ENCODE measurements at places on chromosomes 7 and 10.

DNA sequence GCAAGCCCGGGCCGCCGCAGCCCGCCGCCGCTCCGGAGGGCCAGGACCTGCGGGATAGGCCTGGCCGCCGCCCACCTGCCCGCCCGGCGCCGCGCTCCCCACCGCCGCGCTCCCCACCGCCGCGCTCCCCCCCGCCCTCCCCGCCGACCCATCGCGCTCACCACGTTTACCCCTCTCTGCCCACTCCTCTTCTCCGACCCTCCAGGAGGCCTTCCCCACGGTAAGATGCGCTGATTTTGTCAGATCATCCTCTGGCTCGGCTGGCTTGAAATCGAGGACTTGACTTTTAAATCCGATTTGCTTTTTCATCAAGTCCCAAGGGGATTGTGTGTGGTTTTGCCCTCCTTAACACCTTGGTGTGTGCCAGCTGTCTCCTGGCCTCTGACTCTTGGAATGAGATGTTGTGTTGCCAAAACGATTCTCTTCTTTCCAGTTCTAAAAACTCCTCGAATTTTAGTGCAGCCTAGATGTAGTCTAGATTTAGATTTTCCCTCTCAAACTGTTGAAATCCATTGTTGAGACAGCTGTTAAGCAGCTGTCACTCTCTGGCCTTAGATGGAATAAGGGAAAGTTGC, 738 bp downstream of the POM121 start:
- no peak for DNase-seq

- no peak for DNase-seq
Observed at GRCh38 chr7:29454899-29455451, 108.7 kb upstream of the PRR15 start.

DNA sequence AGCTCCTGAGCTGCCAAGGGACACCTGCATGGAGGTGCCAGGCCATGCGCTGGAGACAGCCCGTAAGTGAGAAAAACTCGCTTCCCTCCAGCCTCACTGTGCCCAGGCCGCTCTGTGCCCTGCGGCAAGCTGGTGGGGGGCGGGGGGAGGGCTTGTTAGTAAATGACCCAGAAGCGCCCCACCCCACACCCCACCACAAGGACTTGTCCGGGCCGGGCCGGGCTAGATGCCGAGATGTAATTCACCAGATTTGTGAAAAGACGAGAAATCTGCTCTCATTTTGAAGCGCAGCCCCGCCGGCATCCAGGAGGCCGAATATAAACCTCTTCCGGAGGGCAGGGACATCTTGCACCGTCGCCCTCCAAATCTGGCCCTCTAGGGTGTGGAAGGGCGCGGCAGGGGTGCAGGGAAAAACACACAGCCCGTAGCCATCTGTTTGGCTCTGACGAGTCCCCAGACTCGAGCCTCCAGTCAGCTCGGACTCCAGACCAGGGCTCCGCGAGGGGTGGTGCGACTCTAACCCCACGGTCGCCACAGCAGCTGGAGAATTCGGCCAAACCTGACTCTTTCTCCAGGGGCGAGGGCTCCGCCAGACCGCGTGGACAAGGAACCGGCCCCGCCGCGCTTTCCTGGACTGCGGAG, 14.8 kb downstream of the TLX1 start:
- DNase-seq: no peak

GRCh38 chr7:131826960-131827359, 270.5 kb upstream of the PODXL start:
- DNase-seq: no peak

DNA sequence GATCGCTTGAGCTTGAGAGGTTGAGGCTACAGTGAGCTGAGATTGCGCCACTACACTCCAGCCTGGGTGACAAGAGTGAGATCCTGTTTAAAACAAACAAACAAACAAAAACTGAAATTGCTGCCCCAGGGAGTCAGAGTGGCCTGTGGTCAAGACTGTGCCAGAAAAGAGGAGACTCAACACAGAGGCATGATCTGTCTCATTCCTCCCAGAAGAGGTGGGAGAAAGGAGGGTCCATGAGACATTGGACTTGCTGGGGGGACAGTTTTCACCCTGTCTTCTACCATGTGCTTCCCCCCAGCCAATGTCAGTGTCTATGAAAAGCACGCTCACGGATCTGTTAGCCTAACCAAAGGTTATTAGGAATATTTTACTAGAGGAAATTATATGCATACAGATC, 3.2 kb downstream of the ZNF853 start:
- DNase-seq: no peak

- no peak for DNase-seq
Observed at GRCh38 chr10:6200734-6201515, 1.8 kb upstream of the PFKFB3 start.

DNA sequence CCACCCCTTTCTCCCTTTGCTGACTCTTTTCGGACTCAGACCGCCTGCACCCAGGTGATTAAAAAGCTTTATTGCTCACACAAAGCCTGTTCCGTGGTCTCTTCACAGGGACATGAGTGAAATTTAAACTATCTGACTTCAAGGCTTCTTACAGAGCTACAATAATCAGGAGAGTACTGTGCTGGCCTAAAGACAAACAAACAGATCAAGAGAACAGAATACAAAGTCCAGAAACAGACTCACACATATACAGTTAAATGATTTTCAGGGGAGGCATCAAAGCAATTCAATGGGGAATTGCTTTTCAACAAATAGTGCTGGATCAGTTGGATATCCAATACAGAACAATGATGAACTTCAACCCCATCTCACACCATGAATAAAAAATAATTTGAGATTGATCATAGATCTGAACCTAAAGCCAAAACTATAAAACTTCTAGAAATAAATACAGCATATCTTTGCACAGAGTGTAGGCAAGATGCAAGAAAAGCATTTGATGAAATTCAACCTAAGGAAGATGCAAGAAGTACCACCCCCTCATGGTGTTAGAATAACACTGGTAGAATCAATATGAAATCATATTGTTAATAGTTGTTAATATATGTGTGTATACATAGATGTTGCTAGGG, 96.5 kb downstream of the ZFAND4 start:
- no peak for DNase-seq

- no peak for DNase-seq
Observed at GRCh38 chr10:43162604-43163003, 24.4 kb downstream of the CSGALNACT2 start.

DNA sequence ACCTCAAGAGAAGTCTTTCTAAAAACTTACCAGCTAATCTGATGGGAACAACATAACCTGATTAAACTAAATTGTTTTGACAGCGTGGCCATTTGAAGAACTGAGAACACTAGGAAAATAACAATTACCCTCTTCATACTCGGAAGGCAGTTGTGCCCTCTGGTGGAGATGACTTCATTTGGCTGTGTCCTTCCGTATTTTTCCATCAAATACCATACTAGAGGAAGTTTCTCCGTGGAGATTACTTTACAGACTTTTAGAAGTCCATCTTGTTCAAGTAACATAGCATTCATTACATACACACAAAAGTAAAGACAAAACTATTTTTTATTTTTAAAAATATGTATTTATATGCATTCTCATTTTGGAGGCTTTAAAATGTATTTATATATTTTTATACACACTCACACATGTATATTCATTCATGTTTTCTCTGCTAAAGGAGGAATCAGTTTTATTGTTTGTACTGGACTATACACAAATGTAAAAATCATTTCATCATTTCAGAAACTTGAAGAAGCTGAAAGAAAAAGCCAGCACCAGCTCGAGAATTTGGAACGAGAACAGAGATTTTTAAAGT, 25.2 kb downstream of the SMNDC1 start:
- DNase-seq: no peak

DNA sequence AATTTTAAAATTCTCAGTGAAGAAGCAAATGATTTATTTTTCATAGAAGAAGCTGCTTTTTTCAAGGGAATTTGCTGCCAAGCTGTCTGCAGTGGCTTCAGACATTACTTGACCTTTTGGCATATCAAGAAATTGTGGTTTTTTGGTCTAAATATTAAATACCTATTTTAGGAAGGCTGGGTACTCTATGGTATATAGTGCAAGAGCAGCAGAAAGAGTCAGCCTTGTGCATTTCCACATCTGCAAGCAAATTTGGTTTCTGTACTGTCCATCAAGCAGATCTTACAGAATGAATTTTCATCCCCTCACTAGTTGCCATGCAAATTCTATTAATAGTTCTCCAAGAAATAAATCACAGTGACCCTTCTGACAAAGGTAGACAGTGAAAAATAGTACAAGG, 222.0 kb downstream of the BICC1 start:
- DNase-seq: no peak

DNA sequence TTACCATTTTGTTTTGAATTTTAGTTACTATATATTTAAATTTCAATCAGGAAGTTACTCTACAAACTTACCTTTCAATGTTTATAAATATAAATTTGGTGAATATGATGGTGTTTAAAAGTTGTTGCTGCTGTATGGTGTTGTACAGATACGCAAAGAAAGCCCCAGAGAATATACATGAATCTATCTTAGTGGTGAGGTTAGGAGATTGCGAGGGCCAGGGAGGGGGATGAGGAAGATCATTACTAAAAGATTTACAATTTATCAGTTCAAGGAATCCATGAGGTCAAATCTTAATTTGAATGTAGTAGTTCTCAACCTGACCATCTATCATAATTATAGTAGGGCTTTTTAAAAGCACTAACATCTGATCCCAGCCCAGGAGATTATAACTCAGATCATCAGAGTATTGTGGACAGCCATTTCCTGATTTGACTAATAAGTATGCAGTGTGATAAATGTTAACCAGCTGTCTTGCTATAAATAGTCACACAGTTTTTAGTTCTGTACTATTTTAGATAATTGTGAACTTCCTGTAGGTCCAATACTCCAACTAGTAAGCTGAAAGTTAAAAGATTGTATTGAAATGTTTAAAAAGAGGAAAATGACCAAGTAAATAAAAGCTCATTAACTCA, 23.6 kb downstream of the FAM3C start:
- no peak for DNase-seq

Data from caudate nucleus (tissue), 63 donors.